ENCODE measurements at places on chromosomes 11 and 22.

DNA sequence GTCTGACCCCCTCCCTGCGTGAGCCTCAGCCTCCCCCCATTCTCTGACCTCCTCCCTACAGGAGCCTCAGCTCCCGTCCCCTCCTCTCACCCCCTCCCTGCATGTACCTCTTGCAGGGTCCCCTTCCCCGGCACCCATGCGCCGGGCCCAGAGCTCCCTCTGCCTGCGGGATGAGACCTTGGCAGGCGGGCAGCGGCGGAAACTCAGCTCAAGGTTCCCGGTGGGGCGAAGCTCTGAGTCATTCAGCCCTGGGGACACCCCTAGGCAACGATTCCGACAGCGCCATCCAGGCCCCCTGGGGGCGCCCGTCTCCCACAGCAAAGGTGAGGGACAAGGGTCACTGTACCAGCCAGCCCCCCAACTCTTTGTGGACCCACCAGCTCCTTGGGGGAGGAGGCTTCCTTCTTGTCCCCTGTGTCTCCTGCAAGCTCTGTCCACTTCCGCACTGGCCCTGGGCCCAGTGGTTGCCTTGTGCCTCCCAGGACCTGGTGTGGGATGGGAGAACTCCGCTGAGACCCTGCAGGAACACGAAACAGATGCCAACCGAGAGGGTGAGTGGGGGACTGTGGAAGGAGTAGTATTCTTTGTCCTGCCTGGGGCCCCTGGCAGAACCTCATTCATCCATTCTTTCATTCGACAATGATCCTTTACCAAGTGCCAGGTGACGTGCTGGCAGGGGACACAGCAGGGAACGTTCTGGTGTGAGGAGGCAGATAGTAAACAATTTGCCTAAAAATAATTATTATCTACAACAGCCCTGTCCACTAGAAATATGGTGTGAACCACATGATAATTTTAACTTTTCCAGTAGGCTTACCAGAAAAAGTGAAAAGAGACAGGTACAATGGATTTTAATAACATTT lies 3.7 kb upstream of the RPS6KA4 start:
- peak; percentile 92 for DNase-seq

DNA sequence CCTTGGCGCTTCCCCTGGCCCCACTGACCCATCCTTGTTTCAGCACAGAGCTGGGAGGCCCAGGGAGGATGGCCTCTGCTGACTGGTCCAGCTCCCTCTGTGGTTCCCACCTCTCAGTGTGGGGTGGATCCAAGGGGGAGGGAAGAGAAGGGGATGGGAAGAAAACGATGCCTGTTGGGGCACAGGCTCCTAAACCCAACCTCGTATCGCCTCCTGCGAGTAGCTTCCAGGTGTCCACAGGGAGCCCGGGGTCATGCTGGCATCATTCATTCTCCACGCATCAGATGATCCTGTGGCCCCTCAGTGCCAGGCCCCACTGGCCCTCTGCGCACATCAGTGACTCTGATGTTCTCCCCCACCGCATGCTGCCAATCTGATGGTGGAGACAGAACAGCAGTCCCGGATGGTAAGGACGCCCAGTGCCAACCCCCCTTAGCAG lies 5.1 kb downstream of the MYEOV start:
- peak; percentile 29 for DNase-seq

GRCh38 chr11:62004473-62004872 lies 37.0 kb upstream of the FTH1 start:
- peak; percentile 59 for DNase-seq

DNA sequence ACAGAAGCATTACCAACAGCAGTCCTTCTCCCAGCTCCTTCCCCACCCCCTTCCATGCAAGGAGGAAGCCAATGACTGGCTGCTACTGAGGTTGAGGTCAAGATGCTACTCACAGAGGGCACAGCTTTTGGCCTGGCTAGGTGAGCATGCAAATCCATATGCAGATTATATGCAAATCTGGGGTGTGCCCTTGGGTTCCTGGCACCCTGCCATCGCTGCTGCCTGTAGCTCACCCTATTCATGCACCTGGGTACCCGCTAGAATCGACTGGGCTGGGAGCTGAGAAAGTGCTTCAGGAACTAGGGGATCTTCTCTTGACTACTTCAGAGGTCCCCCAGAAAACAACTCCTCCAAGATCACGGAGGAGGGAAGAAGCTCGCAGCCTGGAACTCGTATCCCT lies 4.0 kb downstream of the DSCAML1 start:
- no peak for DNase-seq

- DNase-seq, result no peak
These were observed 854.3 kb downstream of the METTL15 start for GRCh38 chr11:28962502-28962901.

GRCh38 chr22:36829370-36830002 lies 12.7 kb upstream of the PVALB start:
- DNase-seq, result no peak

- DNase-seq, result no peak
These were observed 55.6 kb downstream of the PHF21A start for GRCh38 chr11:46065681-46066080.

GRCh38 chr11:13228572-13228971 lies 49.0 kb upstream of the BMAL1 start:
- DNase-seq, result no peak

DNA sequence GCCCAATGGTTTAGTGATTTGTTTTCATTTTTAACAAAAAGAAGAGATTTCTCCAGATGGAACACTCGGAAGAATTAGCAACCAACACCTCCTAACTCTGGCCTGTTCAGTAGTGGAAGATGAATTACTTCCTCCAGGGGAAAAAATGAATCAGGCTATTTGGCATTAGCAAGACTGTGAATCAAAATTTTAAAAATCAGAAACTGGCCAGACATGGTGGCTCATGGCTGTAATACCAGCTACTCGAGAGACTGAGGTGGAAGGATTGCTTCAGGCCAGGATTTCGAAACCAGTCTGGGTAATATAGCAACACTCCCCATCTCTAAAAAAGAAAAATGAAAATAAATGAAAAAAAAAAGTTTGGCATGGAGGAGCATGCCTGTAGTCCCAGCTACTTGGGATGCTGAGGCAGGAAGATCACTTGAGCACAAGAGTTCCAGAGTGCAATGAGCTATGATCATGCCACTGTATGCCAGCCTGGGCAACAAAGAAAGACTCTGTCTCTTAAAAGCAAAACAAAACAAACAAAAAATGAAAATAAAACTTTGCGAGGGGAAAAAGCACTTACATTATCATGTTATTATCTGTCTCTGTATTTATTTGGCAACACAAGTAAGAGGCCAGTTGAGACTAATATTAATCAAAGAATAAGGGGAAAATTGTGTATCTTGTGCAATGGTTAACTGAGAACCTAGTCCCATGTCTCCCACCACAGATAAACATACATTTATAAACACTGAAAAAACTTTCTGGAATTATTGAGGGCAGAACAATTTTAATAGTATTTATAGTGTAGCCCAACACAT lies 796.3 kb upstream of the ANO3 start:
- no peak for DNase-seq

DNA sequence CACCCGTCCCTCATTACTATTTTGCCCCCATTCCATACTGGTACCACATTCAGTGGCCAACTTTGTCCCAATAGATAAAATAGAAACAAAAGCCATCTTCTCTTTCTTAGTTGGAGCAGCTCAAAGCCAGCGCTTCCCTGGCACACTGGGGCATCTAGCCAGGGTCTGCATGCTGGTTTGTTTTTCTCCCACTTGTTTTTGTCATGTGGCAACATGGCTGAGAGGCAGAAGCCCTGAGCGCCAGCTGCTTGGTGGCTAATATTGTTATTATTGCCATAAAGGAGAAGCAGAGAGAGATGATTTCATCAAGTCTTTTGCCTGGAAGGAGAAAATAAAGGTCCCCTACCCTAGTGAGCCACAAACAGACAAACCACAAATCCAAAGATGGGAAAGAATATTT lies 48.4 kb upstream of the CRTAM start:
- DNase-seq, result no peak

DNA sequence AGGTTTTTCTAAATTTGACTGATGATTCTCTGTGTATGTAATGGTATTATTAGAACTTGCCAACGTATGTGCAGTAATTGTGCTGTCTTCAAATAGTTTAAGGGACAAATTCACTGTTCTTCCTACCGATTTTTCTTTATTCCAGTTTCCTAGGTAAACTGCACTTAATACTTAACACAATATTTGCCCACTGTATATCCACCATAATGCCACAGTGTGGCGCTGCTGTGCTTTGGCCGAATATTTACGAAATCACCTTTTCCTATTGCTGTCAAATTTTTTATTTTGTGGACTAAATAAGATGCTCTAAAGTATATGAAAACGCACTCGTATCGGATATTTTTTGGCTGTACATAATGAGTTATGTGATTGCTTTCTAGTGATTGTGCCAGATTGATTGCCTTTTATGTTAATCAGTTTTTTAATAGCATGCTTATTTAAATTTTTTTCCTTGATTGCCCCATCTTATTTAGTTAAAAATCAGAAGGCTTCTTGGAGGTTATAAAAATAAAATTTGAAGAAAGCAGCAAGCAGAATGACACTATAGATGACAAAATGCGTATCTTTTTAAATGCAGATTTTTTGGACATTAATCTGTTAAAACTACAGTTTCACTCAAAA lies 10.5 kb downstream of the AASDHPPT start:
- DNase-seq, result peak; percentile 23

DNA sequence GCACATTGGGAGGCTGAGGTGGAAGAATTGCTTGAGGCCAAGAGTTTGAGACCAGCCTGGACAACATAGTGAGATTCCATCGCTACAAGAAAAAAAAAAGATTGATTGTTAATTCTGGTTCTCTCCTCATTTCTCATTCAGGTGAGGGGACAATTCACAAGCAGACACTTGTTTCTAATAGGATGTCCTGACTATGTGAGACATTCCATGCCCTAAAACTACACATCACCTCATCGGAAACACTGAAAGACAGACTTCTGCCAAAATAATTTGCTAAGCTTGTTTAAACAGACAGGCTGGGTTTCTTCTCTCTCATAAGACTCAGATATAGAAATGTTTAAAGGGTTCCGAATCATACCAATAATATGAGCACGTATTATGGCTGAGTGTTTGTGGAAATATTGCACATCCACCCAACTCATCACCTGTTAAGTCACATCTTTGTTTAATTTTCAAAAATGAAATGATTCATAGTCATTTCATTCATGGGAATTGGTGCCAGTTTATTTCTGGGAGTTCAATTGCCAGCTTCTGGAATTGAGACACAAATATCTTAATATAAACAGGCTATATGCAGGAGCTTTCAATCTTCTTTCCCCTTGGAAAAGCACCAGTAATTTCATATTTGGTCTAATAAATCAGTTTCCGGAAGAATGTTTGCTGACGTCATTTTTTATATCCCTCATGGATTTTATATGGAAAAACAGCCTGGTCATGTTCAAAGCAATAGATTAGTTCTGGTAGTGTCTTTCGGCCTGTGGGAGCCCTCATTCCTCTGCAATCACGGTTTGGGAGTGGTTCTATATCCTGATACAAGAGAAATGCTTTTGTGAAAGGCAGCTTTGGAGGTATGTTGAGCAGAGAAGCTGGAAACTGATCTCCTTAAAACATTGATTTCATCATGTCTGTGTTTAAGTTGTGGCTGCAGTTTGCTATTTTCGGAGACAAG lies 87.0 kb downstream of the BDNF start:
- DNase-seq, result no peak

DNA sequence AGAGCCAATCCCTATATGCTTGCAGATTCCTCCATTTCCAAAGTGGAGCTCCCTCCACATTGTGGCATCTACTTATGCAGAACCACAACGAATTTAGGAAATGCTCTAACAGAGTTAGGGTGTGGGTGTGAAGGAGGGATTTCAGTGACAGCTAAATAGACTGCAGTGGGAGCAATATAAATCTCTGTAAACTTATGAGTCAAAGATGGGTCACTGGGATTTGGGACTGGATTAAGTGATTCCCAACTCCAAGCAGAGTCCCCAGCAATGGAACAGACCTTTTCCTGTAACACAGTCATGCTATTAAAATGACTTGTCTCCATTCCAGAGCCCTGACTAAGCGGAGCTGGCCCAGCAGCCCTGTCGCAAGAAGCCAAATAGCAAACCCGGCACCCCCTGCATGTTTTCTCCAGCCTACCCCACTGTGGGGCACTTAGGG lies 36.6 kb downstream of the RPL27A start:
- DNase-seq, result peak; percentile 90

DNA sequence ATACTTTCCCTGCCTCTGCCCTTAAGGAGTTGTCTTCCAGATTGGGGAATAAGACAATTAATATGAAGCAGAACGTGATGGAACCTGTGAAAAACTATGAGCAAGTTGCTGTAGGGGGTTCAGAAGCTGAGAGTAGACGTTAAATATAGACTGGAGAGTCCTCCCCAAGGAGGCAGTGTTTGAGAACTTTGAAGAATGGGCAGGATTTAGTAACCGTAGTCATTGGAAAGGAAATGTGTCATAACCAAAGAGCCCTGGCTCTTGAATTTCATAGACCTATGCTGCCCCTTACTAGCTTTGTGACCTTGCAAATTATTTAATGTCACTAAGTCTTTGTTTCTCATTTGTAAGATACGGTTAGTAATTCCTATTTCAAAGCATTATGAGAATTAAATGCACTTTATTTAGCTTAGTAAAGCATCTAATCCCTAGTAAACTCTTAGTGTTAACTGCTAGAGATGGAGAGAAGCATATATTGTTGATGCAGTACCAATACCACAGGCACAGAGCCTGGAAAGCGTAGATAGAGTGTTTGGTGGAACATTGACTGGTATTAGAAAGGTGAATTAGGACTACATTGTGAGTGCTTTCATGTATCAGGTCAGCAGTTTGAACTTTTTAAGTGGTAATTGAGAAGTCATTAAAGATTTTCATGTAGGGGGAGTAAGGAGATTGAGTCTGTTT lies 54.1 kb downstream of the MCAM start:
- peak; percentile 39 for DNase-seq

- no peak for DNase-seq
These were observed 168.8 kb downstream of the GRIK4 start for GRCh38 chr11:120680322-120680721.

- DNase-seq, result no peak
These were observed 6.8 kb downstream of the LIF start for GRCh38 chr22:30239488-30240405.

DNA sequence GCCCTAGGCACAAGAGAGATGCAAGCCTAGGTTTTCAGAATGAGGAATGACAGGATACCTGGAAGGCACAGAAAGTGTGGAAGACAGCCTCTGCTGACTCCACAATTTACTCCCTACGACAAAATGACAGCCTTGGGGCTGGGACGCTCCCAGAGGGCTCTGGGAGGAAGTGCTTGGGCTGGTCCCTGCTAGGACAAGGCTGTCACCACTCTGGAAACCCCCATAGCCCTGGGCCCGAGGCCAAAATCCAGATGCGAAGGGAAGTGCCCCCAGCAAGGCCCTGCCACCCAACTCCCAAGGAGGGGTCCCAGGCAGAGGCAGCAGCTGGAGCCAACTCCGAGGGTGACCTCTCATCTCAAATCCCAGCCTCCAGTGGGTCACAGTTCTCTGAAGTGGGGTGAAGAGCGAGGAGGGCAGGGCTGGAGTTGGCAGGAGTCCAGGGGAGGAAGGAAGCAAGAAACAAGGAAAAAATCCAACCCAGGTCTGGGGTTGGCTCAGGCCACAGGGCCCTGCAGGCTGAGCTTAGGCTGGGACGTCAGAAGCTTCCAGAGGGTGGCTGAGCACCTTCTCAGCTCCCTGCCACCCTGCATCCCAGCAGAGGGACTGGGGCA lies 6.3 kb upstream of the CDC42EP2 start:
- DNase-seq, result peak; percentile 9

GRCh38 chr11:82906931-82907330 lies 5.4 kb downstream of the DDIAS start:
- DNase-seq, result no peak

- no peak for DNase-seq
These were observed 1.9 kb downstream of the TPP1 start for GRCh38 chr11:6617315-6617781.
